ENCODE measurements at places on chromosomes 3 and 15.
A peak's percentile ranks its signal among the peaks of the same experiment; 100 is the strongest.

- DNase-seq = no peak
Measured at GRCh38 chr15:34900748-34901147, 68.8 kb downstream of the AQR start.

DNA sequence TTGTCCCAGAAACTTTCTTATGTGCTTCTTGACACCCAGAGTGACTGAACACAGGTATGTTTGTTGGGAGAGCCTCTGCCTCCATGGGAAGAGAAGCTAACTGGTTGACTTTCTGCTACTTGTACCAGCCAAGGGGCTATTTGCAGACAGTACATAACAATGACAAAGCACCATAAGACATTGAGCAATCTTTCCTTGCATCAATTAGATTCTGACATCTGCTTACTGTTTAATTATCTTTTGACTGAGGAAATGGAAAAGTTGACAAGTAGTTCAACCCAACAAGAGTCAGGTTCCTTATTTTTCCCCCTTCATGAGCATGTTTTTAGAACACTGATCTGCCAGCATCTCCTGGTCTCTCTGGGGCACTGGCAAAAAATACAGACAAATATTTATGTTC, 157.7 kb downstream of the RPLP1 start:
- peak; percentile 80 for DNase-seq

DNA sequence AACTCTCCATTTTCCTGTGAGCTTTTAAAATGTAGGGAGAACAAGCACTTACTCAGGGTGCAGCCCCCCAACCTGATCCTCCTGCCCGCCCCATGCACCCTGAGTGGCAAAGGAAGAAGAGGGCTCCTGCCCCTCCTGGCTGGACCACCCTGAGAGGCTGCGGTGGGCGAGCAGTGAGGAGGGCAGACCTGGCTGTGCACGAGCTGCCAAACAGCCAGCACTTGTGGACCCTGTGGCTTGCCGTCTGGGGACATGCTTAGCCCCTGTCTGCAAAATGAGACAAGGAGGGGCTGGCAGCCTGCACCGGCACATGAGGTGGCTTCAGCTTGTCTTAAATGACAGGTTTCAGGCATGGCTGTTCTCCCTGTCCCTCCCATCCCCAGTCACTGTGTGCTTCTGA, 18.6 kb downstream of the ATP10A start:
- no peak for DNase-seq

GRCh38 chr15:66631616-66632263, 65.9 kb upstream of the LCTL start:
- no peak for DNase-seq

DNA sequence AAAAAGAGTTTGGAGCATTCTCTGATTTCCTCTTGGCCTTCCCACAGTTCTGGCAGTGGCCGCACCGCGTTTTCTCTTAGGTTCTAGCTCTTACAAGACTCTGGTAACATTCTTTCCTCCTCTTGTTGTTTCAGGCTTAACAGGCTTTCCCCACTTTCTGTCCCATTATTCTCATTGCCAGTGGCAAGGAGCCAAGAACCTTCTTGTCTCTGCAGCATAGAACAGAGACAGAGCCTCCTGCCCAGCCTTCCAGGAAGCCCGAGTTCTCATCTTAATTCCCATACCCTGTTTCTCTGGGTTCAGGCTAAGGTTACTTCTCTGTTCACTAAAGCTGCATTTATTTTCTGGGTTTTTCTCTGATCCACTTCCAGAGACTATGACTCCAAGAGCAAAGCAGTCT, 61.1 kb downstream of the DUT start:
- DNase-seq = no peak
